ENCODE measurements at places on chromosomes 4 and X. TPM values are rescaled to one million over a fixed set of nuclear protein-coding genes. Genes with fewer than 3 reads are reported as not detected.

PHEX gene
- 15.4 TPM for total RNA-seq

KCND1 gene
- 1.7 TPM for total RNA-seq

VBP1 gene
- total RNA-seq: 50.7 TPM

HMGN5 gene
- total RNA-seq: 5.3 TPM

KANTR gene
- 30.5 TPM for total RNA-seq

JCHAIN gene
- 131 TPM for total RNA-seq

FRMD7 gene
- not detected for total RNA-seq

BANK1 gene
- 20.5 TPM for total RNA-seq

SOX3 gene
- total RNA-seq: not detected

NLRP2B gene
- total RNA-seq: not detected

GRCh38 chrX:18146954-18147353 lies 73.7 kb downstream of the BEND2 start:
- H3K4me1 ChIP-seq: no peaks in the 10 kb centered on the region
- H3K36me3 ChIP-seq: no peaks in the 10 kb centered on the region
- DNase-seq: peak; percentile 15
- no peak overlapping the region for H3K4me3 ChIP-seq
- no peak overlapping the region for H3K27ac ChIP-seq

GRCh38 chr4:17260166-17260907 lies 251.6 kb downstream of the QDPR start:
- H3K36me3 ChIP-seq: no peaks in the 10 kb centered on the region
- H3K4me1 ChIP-seq: no peaks in the 10 kb centered on the region
- H3K27me3 ChIP-seq: no peaks in the 10 kb centered on the region
- H3K27ac ChIP-seq: no peak overlapping the region
- H3K4me3 ChIP-seq: no peak overlapping the region

DNA sequence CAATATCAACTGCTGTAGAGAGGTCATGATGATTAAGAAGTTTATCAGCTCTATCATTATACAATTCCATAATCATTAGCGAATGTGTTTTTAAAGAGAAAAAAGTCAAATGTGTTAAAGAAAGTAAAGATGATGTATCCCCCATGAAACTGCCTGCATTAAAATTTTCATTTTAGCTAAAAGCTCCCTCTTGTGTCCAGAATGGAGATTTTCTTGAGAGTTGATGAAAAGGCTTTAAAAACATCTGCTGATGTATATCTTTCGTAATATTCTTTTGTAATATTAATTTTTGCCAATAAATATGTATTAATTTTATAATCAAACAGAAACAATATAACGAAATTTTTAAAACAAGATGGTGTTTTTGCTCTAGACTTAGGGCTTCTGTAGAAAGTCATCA lies 52.1 kb upstream of the LHFPL1 start:
- no peak overlapping the region for H3K27ac ChIP-seq
- DNase-seq: peak; percentile 14
- H3K4me3 ChIP-seq: no peak overlapping the region
- H3K4me1 ChIP-seq: no peaks in the 10 kb centered on the region
- H3K36me3 ChIP-seq: no peaks in the 10 kb centered on the region

DNA sequence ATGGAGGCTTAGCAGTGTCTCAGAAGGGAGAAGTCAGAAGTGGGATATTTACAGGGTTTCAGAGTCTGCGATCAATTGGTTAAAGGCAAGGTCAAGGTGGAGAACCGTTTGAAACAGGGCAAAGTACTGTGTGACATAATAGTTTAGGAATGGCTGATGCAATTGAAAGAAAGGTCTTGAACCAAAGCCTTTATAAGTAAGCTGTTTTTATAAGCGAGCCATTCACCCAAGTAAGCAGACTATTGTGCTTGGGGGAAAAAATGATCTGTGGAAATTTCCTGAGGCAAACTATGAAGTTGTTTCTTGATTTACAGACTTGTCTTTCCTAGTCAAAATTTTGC lies 327.3 kb downstream of the CAMK2D start:
- DNase-seq: no peak
- no peaks in the 10 kb centered on the region for H3K27me3 ChIP-seq
- no peak overlapping the region for H3K27ac ChIP-seq
- H3K4me1 ChIP-seq: no peaks in the 10 kb centered on the region
- H3K4me3 ChIP-seq: no peak overlapping the region

- H3K36me3 ChIP-seq: no peaks in the 10 kb centered on the region
- H3K27ac ChIP-seq: no peak overlapping the region
- no peak for DNase-seq
Observed at GRCh38 chr4:161252520-161253141, 911.2 kb downstream of the FSTL5 start.

- H3K36me3 ChIP-seq: no peaks in the 10 kb centered on the region
- H3K27me3 ChIP-seq: no peaks in the 10 kb centered on the region
- H3K27ac ChIP-seq: no peak overlapping the region
- no peaks in the 10 kb centered on the region for H3K4me1 ChIP-seq
- no peak overlapping the region for H3K4me3 ChIP-seq
Observed at GRCh38 chr4:28378109-28378830, 1517.6 kb downstream of the STIM2 start.

DNA sequence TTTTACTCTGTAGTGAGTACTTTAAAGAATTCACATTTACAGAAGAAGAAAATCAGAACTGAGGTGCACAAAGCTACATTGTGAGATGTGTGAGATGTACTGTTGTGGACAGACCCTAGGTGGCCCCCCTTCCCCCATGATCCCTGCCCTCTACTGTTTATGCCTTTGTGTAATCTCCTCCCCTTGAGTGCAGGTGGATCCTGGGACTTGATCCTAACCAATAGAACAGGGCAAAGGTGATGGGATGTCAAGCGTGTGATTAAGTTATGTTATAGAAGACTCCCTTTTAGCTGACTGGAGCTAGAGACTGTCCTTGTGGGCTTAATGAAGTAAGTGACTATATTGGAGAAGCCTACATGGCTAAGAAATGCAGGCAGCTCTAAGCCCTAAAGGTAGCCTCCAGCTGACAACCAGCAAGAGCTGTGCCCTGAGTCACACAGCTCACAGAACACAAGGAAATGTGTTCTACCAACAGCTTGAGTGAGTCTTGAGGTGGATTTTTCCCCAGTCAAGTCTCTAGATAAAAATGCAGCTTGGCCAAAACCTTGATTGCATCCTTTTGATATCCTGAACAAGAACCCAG lies 225.2 kb upstream of the LEF1 start:
- DNase-seq: no peak
- H3K36me3 ChIP-seq: no peaks in the 10 kb centered on the region
- no peaks in the 10 kb centered on the region for H3K4me1 ChIP-seq
- no peak overlapping the region for H3K4me3 ChIP-seq

DNA sequence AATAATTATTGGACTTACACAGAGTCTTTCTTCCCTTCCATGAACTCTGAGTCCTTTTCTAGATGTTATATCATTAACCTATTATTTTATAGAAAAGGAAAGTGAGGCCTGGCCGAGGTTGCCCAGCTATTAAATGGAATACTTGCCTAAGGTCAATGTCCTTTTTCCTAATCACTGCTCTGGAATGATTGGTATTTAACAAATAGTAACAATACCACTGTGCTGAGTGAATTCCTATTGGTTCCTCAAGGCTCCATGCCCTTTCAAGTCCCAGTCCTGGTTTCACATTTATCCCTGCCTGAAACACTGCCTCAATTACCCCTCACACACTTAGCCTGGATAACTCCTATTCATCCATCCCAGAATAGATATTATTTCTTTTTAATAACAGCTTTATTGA lies 6.2 kb downstream of the TCEAL9 start:
- no peaks in the 10 kb centered on the region for H3K4me1 ChIP-seq
- peaks cover 4% of the 10 kb centered on the region for H3K27me3 ChIP-seq
- H3K36me3 ChIP-seq: no peaks in the 10 kb centered on the region
- no peak overlapping the region for H3K4me3 ChIP-seq

DNA sequence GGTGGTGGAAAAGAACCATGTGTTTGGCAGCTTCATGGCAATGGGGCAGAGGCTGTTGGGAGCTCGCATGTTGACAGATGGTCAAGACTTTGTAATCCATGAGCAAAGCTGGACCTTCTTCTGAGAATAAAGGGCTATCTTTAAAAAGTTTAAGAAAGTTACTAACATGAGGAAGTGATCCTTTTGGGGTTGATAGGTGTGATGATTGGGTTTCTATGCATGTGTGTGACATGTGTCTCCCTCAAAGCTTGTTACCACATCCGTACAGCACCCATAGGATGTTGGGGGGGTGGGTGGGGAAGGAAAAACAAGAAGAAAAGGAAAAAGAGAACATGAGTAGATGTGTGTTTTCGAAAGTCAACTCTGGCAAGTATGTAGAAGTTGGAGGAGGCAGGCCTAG lies 123.0 kb upstream of the TLR3 start:
- no peaks in the 10 kb centered on the region for H3K36me3 ChIP-seq
- DNase-seq: no peak
- H3K27ac ChIP-seq: no peak overlapping the region
- H3K4me3 ChIP-seq: no peak overlapping the region
- no peaks in the 10 kb centered on the region for H3K4me1 ChIP-seq

GRCh38 chr4:173685165-173685830 lies 155.3 kb upstream of the HAND2 start:
- H3K27me3 ChIP-seq: no peaks in the 10 kb centered on the region
- H3K27ac ChIP-seq: peak overlapping the region; percentile 87
- H3K36me3 ChIP-seq: no peaks in the 10 kb centered on the region
- H3K4me3 ChIP-seq: no peak overlapping the region

GRCh38 chr4:81130569-81130968 lies 84.5 kb downstream of the PRKG2 start:
- H3K27me3 ChIP-seq: no peaks in the 10 kb centered on the region
- no peak overlapping the region for H3K4me3 ChIP-seq
- H3K36me3 ChIP-seq: no peaks in the 10 kb centered on the region
- no peaks in the 10 kb centered on the region for H3K4me1 ChIP-seq
- H3K27ac ChIP-seq: no peak overlapping the region

- no peaks in the 10 kb centered on the region for H3K27me3 ChIP-seq
- no peak overlapping the region for H3K27ac ChIP-seq
- H3K4me3 ChIP-seq: no peak overlapping the region
- DNase-seq: no peak
- no peaks in the 10 kb centered on the region for H3K36me3 ChIP-seq
Observed at GRCh38 chrX:9698576-9698975, 67.1 kb downstream of the GPR143 start.

GRCh38 chr4:159222043-159222552 lies 119.2 kb downstream of the RAPGEF2 start:
- no peak for DNase-seq
- H3K27ac ChIP-seq: no peak overlapping the region
- H3K4me1 ChIP-seq: peaks cover 12% of the 10 kb centered on the region
- H3K4me3 ChIP-seq: no peak overlapping the region
- no peaks in the 10 kb centered on the region for H3K27me3 ChIP-seq
- no peaks in the 10 kb centered on the region for H3K36me3 ChIP-seq

DNA sequence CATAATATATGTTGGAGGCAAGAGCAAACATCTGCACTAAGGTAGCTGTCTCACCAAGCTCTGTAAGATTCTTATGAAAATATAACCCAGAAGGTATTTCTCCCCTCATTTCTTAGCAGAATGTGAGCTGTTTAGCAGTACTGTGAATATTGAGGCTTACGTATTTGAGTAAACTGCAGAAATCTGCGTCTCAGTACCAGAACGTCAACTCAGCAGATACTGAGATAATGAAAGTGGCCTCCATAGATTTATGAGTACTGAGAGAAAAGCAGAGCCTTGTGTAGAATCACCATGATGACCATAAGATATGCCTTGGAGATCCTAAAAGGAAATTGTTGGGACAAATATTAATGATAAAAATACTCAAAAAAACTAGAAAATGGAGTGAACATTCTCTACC lies 296.7 kb upstream of the TECRL start:
- no peaks in the 10 kb centered on the region for H3K36me3 ChIP-seq
- no peak overlapping the region for H3K27ac ChIP-seq
- no peaks in the 10 kb centered on the region for H3K27me3 ChIP-seq
- DNase-seq: no peak

- H3K36me3 ChIP-seq: no peaks in the 10 kb centered on the region
- H3K4me1 ChIP-seq: peaks cover 55% of the 10 kb centered on the region
- no peak overlapping the region for H3K27ac ChIP-seq
- DNase-seq: peak; percentile 68
- no peaks in the 10 kb centered on the region for H3K27me3 ChIP-seq
- no peak overlapping the region for H3K4me3 ChIP-seq
Observed at GRCh38 chr4:6272863-6273660, 3.4 kb downstream of the WFS1 start.

DNA sequence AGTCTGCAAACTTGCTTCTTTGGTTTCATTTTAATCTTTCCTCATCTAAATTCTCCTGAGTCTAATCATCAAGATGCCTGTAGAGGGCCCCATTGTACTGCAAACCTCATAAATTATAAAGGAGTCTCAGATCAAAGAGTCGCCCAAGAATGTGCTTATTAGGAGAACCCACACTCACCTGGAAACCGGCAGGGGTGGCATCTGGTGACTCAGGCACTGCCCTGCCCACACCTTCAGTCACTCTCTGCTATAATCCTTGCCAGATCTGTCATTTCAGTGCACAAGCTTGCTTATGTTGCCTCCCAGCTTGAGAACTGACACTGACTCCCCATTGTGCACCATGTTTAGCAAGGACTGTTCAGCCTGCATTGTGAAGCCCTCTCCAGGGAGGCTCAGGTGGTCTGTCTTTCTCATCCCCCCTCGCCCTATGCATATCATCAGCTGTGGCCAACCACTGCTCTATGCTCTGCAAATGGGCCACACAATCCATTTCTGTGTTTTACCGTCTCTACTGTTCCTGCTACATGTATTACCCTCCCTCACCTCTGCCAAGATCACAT lies 12.4 kb downstream of the EPGN start:
- no peaks in the 10 kb centered on the region for H3K27me3 ChIP-seq
- H3K36me3 ChIP-seq: no peaks in the 10 kb centered on the region
- H3K27ac ChIP-seq: no peak overlapping the region
- no peaks in the 10 kb centered on the region for H3K4me1 ChIP-seq

- H3K4me3 ChIP-seq: no peak overlapping the region
- no peaks in the 10 kb centered on the region for H3K4me1 ChIP-seq
- H3K36me3 ChIP-seq: no peaks in the 10 kb centered on the region
- no peak for DNase-seq
Observed at GRCh38 chrX:11792461-11793421, 34.7 kb downstream of the MSL3 start.

DNA sequence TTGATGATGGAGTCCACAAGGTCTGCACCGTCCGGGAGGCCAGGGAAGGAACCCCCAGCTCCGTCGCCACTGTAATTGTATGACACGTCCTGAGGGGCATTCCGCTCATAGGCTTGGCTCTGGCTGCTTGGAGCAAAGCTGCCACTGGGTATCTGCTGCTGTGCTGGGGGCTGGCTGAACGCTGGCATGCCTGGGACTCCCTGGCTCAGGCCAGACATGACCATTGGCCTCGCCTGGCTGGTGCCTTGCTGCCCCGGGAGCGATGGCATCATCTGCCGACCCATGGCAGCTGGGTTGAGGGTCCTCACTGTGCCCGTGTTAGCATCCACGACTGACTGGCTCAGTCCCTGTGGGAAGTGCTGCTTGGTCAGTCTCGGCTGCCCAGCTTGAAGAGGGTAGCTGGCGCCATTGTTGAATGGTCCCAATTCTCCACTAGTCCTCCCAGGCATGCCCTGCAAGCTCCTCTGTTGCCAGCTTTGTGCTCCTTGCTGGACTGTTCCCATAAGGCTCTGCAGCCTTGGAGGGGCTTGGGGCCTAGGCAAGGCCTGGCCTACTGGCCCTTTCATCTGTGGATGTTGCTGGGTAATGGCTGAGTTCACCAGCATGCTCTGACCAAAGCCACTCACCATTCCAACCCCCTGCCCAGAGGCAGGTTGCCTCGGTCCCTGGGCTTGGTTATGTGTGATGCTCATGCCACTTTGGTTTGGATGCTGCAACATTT lies 53.9 kb downstream of the MGST2 start:
- no peak overlapping the region for H3K27ac ChIP-seq
- peaks cover 2% of the 10 kb centered on the region for H3K4me1 ChIP-seq
- peaks cover 21% of the 10 kb centered on the region for H3K36me3 ChIP-seq
- DNase-seq: no peak
